Right cardiac atrium (tissue), 5 donors: ENCODE measurements at places on chromosomes 1 and 21.
A peak's percentile ranks its signal among the peaks of the same experiment; 100 is the strongest.

- DNase-seq: no peak
These were observed 12.0 kb downstream of the GSTM3 start for GRCh38 chr1:109728870-109729269.

DNA sequence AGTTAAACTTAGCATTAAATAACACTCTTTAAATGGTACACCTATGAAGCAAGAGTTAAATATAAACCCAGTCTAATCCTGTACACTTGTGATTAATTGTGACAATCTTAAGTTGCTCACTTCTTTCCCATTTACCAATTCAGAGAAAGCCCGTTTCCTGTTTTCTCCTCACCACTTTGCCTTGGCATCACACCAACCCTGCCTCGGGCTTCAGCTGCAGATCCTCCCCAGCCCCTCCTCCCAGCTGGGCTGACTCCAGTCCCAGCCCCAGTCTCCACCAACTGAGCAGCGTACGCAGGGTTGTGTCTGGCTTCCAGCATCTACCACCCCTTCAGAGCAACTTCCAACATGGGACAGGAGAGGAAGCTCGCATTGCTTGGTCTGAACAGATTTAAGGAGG is 4.1 kb downstream of the PYCR2 start:
- DNase-seq: peak; percentile 93

DNA sequence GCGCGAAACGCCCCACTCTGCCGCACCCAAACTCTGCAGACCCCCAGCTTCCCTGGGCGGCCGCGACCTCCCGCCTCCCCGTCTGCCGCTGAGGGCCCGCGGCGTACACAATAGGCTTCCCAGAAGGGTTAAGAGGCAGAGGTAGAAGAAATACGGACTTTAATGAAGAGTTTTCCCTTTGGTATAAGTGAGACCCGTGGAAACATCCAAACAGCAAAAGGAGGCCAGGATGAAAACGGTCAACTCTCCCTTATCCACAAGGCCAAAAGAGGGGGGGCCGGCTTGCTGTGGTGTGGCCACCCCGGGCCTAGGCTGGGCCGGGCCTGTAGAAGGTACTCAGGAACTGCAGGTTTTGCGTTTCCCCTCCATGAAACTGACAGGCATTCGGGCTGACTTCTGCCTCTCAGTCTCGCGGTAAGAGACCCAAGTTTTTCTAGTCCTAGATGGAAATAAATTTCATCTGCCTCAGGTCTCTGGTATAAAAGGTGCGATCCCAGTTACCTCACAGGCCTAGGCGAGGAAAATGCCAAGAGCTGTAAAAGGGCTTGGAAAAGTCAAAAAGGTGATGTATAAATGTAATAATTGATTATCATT is 671 bp upstream of the PYGO2 start:
- DNase-seq: no peak

DNA sequence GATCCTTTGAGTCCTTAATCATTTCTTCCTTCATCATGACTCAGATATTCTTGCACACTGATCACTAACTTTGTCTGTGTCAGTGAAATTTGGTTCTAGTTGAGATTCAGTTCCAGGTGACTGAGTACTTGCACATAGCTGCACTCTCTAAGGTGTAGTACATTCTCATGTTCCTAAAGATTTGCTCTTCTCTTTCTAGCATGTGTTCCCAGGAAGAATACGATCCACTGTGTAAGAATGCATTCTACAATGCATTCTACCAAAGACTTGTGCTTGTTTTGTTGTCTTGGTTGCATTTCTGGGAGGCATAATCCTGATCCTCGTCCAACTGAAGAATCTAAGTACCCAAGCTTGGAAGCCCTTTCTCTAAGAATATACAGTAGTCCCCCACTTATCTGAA is 104.3 kb upstream of the CDC42BPA start:
- DNase-seq: no peak

GRCh38 chr1:152861374-152861773 is 1.6 kb downstream of the LCE7A start:
- DNase-seq: no peak

DNA sequence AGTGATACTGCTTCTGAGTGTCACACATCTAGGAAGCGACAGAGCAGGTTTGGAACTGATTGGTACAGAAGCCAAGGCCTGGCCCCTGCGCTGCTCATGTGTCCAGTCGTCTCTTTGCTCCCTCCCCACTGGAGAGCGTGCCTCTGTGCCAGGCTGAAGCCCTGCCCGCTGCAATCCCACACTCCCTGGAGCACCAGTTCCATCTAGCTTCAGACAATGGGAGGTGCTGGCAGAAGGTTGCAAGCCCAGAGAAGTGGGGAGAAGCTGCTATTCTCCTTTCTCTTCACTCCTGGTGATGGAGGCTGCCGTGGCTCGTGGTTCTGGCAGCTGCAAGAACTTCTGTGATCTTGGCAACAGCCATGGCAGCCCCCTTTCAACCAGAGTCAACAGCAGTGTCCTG is 250.9 kb downstream of the MATN1 start:
- no peak for DNase-seq
